Muscle of leg (tissue), 16 donors: ENCODE measurements at places on chromosomes 4 and X. TPM values are rescaled to one million over a fixed set of nuclear protein-coding genes. Genes with fewer than 3 reads are reported as not detected.

Gene SORCS2
- total RNA-seq = 9.1 TPM

Gene KLHL13
- total RNA-seq = 47.1 TPM

Gene C4orf36
- 0.44 TPM for total RNA-seq

Gene RHOXF2B
- total RNA-seq = not detected

Gene EMCN
- total RNA-seq = 36.1 TPM

DNA sequence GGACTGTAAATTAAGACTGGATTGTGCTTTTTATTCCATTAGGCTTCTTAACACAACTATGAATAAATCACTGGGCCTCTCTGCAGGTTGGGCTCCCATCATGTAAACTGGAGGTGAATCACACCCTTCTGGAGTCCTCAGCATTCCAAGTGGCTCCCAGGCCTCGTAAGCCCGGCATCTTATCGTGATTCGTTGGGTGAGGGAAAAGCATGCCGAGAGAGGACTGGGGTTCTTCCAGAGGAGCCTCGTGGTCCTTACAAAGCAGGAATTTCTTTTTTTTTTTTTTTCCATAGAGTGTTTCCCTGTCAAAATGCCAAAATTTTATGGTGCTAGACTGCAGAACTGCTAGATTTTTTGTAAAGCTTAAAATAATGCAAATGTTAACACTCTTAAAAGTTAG, 20.0 kb downstream of the CLDN22 start:
- H3K4me1 ChIP-seq = no peaks in the 10 kb centered on the region
- peak; percentile 63 for DNase-seq
- no peaks in the 10 kb centered on the region for H3K27me3 ChIP-seq
- peaks cover 19% of the 10 kb centered on the region for H3K36me3 ChIP-seq
- H3K27ac ChIP-seq = no peak overlapping the region

DNA sequence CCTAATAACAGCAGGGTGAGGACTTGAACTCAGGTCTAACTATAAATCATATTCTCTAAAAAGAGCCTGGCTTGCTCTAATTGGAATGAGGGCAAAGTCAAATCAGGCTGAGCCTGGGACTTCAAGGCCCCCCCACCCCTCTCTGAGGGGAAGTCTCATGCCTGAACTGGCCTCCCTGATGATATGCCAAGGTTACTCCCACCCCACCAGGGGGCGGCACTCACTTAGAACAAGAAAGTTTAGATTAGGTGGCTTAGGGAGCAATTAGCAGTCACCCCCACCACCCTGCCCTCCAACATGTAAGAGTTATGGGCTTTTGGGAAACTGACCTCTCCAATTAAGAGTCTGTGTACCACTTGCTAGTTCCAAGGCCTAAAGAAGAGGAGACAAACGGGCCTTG, 2.7 kb downstream of the FOXO4 start:
- no peak overlapping the region for H3K4me3 ChIP-seq
- peaks cover 42% of the 10 kb centered on the region for H3K4me1 ChIP-seq
- DNase-seq = peak; percentile 57
- no peak overlapping the region for H3K27ac ChIP-seq

- DNase-seq = peak; percentile 31
- H3K4me1 ChIP-seq = no peaks in the 10 kb centered on the region
- H3K27ac ChIP-seq = no peak overlapping the region
- H3K36me3 ChIP-seq = no peaks in the 10 kb centered on the region
- no peaks in the 10 kb centered on the region for H3K27me3 ChIP-seq
Measured at GRCh38 chr4:96312046-96312685, 472.3 kb downstream of the PDHA2 start.

DNA sequence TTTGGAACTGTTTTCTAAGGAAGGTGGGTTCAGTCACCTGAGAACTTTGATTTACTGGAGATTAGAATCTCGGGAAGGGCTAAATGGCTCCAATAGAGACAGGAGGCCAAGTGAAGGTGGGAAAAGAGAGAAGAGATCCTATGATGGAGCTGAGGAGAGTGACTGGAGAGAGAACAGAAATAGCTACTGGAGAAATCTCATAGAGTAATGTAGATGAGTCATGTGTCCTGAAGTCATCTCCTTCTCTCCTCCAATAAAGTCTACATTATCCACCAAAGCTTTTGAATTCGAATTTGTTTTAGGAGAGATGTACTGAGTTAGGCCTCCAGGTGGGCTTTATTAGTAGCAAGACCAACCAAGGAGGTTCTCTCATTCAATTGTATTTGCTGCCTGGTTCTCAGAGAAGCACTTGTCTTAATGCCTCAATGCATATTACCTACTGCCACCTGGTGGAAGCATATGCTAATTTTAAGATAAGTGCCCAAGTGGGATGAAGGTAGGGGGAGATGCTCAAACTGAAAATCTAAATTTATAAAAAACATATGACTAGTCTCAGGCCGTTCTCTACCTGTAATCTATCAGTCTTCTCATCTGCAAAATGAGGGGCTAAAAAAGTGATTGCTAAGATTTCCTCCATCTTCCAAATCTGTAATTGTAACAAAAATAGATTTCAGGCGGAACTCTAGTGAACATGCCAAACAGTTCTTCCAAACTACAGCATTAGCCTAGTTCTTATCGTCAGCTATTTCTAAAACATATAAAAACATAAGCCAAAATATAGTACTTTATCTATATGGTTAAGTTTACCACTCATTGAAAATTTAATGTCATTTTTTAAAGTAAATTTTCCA, 24.4 kb downstream of the TXK start:
- DNase-seq = peak; percentile 23
- no peak overlapping the region for H3K4me3 ChIP-seq
- H3K27ac ChIP-seq = no peak overlapping the region
- H3K36me3 ChIP-seq = no peaks in the 10 kb centered on the region

DNA sequence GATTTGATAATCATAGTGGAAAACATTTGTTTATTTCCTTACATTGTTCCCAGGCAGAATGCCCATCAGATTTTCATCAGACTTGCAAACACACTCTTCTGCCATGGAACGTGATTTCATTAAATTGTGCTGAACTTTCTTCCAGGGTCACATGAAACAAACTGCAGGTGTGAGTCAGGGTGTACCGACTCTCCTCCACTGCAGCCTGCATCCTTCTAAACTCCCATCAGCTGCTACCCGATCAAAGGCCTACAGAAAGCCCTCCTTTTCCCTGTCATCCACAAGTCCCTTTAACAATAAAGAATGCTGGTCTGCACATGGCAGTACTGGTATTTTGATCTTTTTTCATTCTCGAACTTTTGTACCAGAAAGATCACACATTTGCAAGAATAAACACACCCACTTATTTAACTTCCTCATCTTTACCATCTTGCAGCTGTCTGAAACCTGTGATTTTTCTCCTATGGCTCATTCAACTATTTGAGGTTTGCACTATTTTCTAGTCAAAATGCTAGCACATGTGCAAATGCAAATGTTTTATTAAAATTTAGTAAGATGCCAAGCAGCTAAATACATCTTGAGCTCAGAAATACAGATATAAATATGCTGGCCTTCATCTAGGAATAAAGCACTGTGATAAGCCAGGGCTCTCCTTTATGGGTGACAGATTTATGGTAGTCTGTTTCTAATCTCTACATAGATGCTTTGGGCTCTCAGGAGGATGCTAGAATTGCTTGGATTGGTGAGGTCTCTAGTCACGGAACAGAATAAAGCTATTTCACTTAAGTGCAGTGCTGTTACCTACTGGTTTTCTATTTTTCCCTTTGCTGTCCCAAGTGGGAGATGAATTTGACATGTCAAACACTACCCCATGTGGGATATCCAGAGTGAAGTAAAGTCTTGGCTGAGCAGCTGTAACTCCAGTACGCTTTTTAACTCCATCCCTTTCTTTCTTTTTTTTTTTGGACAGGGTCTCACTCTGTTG, 25.8 kb upstream of the ARHGAP24 start:
- no peaks in the 10 kb centered on the region for H3K36me3 ChIP-seq
- peaks cover 7% of the 10 kb centered on the region for H3K4me1 ChIP-seq
- no peaks in the 10 kb centered on the region for H3K27me3 ChIP-seq
- no peak overlapping the region for H3K4me3 ChIP-seq
